Activated CD4-positive, alpha-beta T cell treated with anti-CD3 and anti-CD28 coated beads for 4 hours (primary cell): ENCODE measurements at places on chromosomes 7 and 10.

GRCh38 chr10:80462981-80463741 is 9.1 kb downstream of the TSPAN14 start:
- DNase-seq, result no peak

DNA sequence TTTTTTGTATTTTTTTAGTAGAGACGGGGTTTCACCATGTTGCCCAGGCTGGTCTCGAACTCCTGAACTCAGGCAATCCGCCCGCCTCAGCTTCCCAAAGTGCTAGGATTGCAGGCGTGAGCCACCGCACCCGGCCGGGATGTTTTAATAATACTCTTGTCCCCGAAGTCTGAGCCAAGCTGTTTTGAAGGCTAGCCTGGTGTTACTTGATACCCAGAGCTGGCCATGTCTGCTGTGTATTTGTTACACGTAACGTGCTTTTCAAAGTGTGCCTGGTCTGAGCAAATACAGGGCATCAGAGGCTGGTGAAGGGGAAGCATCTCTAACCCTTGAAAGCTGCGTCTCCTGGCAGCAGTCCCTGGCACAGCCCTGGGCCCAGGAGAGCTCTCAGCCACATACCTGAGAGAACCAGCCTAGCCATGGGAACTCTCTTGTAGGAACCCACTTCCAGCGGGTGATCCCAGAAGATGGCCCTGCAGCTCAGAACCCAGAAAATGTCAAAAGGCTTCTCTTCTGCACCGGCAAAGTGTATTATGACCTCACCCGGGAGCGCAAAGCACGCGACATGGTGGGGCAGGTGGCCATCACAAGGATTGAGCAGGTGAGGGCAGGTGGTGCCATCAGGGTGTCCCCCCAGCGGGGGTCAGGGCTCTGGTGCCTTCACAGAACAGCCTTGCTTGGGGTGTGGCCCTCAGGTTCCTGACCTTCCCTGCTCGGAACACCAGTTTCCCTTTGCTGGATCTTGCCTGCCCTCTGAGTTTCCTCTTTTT is 41.7 kb upstream of the ZMIZ2 start:
- no peak for DNase-seq

GRCh38 chr7:112134039-112134438 is 72.2 kb downstream of the DOCK4 start:
- no peak for DNase-seq

DNA sequence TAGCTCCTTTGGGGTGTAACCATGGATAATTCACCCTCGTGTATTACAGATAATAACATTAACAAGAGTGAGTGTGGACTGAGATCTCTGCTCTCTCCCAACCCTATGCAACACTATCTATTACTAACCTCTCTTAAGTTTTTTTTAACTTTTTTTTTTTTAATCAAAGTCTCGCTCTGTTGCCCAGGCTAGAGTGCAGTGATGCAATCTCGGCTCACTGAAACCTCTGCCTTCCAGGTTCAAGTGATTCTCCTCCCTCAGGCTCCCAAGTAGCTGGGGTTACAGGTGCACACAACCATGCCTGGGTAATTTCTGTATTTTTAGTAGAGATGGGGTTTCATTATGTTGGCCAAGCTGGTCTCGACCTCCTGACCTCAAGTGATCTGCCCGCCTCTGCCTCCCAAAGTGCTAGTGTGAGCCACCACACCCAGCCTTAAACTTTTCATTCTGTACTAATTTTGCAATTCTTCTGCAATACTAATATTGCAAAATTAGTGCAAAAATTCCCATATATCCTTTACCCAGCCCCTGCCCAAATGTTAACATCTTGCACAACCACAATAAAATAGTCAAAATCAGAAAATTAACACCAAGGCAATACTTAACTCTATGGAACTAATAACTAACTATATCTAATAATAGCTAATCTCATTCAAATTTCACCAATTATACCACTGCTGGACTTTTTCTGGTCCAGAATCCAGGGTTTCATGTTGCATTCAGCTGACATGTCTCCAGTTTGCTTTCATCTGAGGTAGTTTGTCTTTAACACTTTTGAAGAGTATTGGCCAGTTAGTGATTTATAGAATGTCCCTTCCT is 66.5 kb upstream of the TCF7L2 start:
- DNase-seq, result no peak

- DNase-seq, result no peak
Observed at GRCh38 chr10:96470116-96470743, 43.5 kb downstream of the TLL2 start.

- no peak for DNase-seq
Observed at GRCh38 chr10:125232841-125233240, 72.5 kb upstream of the CTBP2 start.

DNA sequence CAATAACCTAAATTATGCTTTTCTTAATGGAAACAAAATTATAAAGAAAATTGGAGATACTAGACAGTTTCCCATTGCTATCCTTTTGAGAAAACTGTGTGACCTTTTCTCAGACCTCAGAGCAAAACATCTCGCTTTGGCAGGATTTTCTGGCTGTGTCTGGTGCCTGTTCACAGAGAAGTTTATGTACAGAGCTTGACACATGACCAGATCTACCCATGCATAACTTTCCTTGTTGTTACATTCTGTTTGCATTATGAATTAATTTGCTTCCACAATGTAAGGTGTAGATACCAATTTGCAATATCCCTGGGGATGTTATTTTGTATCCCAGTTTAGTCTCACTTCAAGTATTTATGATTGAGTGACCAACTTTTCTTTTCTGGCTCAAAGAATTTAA is 565.0 kb downstream of the XPNPEP1 start:
- no peak for DNase-seq

DNA sequence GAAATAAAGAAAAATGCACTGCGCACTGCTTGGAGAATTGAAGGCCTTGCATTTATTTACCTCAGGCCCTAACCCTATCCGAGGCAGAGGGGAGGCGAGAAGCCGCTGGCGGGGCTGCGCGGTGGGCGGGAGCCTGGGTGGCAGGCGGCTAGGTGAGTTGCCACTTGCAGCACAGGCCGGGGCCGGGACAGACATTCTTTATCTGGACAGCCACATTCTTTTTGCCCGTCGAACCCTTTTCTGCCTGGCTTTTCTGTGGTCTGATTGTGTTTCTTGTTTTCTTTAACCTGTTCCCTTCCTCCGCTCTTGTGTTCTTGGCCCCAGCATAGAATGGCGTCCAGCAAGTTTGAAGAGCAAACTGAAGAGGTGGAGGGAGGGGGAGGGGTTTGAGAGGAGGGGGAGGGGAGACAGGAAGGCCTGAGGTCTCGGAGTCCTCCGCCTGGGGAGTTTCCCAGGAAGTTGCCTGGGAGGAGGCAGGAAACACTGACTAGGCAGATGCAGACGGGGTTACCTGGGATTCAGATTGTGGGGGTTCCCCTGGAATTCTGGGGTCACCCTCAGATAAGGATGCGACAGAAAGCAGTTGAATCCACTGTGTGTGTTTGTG is 5.1 kb downstream of the SHH start:
- no peak for DNase-seq

DNA sequence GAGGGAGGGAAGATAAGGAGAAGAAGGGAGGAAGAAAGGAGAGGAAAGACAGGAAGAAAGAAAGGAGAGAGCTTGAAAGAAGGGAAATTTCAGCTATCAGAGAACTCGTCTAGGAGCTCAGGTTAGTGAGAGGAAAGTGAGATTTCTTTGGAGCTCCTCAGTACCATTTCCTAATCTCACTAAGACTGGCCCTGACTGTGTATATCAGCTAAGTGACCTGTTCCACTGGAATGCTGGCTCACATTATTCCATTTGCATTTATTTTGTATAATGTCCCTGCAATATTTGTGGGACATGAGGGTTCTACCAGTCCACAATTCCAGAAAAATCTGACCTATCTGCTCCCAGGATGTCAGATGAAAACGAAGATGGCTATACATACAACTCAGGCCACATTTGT is 114.7 kb upstream of the CELF2 start:
- no peak for DNase-seq

DNA sequence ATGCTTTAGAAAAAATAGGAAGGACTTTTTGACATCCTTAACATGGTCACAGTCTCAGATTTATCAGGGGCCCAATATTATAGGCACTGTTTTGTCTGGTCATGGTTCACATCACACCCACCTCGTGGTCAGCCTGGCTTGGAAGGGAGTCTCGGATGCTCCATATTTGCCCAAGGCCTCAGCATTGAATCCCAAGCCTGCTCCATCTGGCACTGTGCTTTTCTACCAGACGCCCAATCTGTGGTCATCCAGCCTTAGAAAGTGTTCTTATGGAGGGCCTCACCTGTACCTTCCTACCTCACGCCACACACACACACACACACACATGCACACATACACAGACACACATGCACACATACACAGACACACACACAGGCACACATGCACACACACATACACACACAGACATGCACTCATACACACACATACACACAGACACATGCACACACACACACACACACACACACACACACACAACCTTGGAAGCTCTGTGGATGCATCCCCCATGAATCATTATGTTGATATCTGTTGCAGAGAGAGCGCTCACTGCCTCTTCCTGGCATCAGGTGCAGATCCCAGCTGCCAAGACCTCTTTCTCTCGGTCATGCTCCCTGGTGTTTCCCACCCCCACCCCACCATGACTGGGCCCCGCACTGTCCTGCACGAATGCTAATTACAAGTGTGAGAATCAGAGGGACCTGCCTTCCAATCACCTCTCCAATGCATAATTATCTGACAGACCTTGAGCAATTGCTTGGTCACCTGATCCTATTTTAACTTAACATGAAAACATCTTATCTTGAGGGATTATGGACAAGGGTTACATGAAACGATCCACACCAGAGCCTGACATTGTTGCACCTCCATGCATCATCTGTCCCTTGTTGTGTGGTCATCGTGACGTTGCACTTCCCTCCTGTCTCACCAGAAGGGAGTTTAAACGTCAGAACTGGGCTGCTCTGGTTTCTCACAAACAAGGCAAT is 122.7 kb upstream of the TMEM72 start:
- DNase-seq, result no peak

- no peak for DNase-seq
Observed at GRCh38 chr10:111725050-111725449, 458.5 kb downstream of the GPAM start.

- DNase-seq, result no peak
Observed at GRCh38 chr7:21108182-21108581, 319.7 kb upstream of the SP4 start.
